ENCODE measurements at places on chromosomes 4 and X. TPM values are rescaled to one million over a fixed set of nuclear protein-coding genes. Genes with fewer than 3 reads are reported as not detected.

FGFR3 gene
- total RNA-seq, result 805 TPM

TBC1D1 gene
- total RNA-seq, result 15.9 TPM

- DNase-seq, result no peak
These were observed 2637.0 kb downstream of the PCDH7 start for GRCh38 chr4:33357121-33357520.

- no peak for DNase-seq
These were observed 53.5 kb downstream of the UGT2B10 start for GRCh38 chr4:68869274-68869773.

DNA sequence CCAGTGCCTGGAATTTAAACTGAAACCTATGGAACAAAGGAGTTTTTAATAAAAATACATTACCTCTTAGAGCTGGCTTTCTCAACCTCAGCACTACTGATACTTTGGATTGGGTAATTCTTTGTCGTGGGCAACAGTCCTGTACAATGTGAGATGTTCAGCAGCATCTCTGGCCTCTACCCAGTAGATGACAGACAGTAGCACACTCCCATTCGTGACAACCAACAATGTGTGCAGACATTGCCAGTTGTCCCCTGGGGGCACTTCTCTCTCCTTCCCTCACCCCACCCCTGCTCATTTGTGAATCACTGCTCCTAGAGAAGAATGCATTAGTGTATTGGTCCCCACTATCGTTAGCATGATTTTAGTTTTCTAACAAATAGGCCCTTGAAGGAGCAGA, 16.2 kb downstream of the GPAT3 start:
- no peak for DNase-seq

- no peak for DNase-seq
These were observed 67.9 kb upstream of the STOX2 start for GRCh38 chr4:183837222-183837621.

DNA sequence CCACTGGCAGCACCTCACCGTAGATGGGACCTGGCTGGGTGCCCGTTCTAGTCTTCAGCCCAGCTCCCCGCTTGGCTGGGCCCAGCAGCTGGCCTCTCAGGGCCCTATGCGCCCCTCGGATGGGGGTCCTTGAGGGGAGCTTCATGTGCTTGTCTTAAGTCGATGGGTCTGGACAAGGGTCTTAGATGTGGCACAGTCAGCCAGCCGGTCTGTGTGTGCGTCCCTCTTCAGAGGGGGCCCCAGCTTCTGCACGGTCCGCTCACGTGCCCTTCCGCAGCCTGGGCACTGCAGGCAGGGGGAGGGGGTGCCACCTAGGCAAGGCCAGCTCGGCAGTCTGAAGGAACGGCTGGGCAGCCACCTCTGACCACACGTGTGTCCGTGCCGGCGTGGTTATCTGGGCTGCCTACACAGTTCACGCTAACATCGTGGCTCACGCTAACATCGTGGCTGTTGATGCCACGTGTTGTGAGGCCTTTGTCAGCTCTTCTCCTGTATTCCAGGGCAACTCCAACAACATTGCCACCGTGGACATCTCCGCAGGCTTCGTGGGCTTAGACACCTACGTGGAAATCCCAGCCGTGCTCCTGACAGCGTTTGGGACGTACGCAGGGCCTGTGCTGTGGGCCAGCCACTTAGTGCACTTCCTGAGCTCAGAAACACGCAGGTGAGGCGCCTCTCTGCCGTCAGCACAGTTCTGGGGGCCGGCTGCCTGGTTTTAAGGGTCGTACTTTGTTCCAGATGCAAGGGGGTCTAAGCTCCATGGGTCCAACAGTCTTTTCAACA, 34.5 kb downstream of the PIGG start:
- peak; percentile 72 for DNase-seq
